ENCODE measurements at places on chromosomes 5 and 9.

DNA sequence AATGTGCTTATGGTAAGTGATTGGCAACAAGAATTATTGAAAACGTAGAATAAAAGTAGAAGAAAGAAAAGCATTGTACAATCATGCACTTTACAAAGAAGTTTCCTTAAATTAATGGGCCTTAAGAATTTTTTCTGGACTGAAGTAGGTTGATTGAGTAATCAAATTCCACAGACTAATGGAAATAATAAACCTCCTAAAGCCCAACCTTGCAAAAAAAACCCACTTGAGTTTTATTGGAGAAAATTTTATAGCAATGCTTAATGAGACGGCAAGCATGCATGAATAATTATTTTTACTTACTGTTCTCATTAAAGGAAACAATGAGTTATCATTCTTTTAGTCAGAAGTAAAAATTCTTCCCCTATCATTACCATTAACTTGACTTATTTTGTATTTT is 676.1 kb upstream of the C9orf72 start:
- no peak for DNase-seq

DNA sequence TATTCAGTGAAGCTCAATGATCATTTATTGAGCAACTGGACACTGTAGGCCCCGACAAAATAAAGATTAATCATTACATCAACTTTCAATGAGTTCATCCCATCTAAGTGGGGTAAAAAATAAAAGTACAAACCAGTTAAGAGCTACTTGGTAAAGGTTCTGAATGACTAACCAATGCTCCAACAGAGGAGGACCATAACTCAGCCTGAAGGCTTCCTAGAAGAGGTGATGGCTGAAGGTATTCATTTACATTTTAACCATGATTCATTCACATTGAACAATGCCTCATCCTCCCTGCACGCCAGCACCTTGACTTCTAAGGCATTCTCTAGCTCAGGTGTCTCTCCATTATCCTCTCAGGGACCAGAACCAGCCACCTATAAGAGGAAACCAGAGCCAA is 201.4 kb downstream of the ZNF462 start:
- DNase-seq, result no peak

DNA sequence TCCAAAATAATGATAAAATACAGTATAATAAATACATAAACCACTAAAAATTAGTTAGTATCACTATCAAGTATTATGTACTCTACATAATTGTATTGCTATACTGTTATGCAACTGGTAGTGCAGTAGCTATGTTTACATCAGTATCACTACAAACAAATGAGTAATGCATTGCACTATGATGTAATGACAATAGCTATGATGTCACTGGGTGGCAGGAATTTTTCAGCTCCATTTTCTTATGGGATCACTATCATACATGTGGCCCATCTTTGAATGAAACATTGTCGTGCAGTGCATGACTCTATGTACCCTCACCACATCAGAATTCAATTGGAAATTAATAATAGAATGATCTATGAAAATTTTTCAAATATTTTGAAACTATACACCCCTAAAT is 201.3 kb downstream of the MPDZ start:
- DNase-seq, result no peak

- no peak for DNase-seq
Measured at GRCh38 chr5:60690326-60690725, 9.6 kb downstream of the DEPDC1B start.

DNA sequence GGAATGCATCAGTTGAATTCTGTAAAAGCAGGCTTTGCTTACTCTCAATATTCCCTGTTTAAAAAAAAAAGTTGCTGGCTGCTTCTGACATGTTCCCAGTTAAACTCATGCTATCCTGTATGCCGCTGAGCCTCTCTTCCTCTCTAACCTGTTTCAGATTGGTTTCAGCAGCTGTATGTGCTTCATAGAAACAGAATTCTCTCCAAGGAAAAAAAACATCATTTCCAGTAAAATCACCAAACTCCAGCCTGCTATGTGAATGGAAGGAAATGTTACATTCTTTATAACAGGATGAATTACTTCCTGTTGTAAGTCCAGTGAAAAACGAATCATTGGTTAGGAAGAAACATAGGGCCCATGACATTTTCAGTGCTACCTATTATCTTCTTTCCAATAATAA is 25.7 kb upstream of the KCNV2 start:
- no peak for DNase-seq

DNA sequence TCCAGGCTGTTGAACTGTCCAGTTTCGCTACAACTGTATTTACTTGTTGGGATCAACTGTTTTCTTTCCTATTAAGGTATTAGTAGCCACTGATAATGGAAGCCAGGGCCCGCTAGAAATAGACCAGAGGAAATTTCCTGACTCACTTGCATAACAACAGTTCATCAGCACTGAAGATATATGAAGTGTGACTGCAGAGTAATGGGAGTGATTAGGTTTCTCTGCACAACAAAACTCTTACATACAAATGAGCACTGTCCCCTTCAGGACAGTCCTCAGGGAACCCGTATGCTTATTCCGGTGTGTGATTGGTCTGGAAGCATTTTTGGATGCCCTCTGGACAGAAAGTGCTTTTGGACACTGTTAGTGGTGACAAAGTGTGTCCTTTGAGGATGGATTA is 55.3 kb downstream of the LIX1 start:
- no peak for DNase-seq

DNA sequence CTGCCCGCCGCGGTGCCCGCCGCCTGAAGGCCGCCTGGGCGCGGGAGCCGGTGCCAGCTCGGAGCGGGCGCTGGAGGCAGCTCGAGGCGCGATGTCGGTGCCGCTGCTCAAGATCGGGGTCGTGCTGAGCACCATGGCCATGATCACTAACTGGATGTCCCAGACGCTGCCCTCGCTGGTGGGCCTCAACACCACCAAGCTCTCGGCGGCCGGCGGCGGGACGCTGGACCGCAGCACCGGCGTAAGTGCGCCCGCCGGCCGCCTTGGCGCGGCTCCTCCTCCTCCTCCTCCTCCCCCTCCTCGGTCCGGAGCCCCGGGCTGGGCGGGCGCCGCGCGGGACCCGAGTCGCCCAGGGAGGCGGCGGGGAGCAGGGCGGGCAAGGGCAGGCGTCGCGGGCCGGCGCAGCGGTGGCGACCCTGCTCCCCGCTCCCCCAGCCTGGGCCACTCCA is 455 bp downstream of the OLFM1 start:
- DNase-seq, result no peak

DNA sequence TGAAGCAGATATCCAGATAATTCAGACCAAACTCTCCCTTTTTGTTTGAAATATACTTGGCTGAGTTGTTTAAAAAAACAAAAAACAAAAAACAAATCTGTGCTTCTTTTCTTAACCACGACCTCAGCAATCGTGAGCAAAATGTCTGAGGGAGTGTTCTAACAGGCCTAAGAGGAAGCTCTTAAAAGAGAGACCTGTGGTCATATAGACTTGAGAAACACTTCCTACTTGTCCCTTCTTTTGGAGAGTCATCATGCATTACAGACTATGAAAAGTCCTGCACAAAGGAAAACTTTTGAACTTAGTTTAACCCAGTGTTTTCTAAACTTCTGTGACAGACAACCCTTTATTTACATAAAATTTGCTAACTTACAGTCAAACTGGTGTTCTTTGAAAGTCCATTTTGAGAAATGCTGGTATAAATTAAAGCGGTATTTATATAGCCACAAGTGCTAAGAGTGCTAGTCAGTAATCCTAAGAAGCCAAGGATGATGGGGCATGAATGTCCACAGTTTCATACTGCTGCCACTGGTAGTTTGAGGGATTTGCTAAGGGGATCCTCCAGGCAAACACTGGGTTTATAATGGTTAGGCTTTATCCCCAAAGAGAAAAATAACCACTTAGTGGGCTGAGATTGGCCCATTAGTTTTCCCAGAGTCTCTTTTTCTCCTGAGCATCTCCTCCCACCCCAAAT is 199.8 kb downstream of the LRRC70 start:
- no peak for DNase-seq

DNA sequence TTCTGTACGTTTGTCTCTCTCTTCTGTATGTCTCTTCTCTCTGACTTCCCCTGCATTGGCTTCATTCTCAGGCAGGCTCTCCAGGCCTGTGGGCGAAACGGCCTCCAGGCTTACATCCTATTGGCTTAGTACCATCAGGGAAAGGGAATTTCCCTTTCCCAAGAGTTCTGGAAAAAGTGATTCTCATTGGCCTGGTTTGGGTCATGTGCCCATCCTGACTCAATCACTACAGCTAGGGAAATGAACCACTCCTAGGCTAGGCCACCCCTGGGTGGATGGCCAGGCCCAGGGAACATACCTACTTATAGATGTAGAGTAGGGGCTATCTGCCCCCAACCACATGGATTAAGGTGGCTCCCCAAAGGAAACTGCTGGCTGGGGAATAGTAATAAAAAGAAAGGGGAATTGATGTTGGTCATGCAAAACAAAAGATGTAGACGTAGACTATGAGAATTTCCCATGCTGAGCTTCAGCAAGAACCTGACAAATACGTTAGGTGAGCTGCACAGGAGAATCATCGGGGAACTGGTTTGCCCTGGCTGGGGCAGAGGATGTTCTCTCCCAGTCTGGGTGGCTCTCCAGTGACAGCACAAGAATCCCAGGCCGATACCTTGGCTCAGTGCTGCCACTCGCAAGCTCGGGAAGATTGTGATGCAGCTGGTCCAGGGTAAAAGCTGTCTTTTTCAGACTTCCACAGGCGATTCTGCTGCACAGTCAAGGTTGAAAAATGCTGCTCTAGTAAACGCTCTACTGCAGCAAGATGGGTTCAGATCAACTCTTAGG is 3.7 kb upstream of the EGR1 start:
- no peak for DNase-seq

DNA sequence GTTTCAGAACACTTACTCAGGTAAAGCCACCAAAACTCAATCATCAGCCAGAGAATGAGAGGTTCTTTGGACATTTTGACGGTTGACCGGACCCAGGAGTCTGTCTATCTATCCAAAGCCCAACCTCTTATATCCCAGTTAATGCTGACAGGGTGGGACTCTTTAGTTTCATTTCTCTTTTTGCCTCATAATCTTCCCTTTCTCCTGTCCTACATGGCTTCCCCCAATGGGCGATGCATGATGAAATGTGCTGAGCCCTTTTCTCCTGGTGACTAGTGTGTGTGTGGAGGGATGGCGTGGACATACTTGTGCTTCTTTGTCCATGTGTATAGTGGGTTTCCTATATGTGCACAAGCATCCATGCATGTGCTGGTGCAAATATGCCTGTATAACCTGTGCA is at the start of gene TIMD4:
Gene TIMD4, minus strand, starts transcription at position 102 of the 400 bp plus-strand sequence. Its CDS starts 28 bp downstream, at position 74.
- no peak for DNase-seq

DNA sequence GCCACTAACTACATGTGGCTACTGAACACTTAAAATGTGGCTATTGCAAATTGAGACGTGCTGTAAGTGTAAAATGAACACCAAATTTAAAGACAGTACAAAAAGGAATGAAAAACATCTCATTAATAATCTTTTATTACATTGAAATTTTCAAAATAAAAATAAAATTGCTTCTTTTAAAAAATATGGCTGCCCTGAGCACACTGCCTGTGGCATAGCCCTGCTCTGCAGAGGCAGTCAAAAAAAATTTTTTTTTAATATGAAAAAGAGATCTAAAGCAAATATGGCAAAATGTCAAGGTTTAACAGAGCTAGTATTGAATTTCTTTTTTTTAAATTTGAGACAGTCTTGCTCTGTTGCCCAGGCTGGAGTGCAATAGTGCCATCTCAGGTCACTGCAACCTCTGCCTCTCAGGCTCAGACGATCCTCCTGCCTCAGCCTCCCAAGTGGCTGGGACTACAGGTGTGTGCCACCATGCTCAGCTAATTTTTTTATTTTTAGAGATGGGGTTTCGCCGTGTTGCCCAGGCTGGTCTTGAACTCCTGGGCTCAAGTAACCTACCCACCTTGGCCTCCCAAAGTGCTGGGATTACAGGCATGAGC is 25.6 kb downstream of the CARNMT1 start:
- no peak for DNase-seq

GRCh38 chr9:130854092-130854491 is 19.0 kb downstream of the ABL1 start:
- no peak for DNase-seq

DNA sequence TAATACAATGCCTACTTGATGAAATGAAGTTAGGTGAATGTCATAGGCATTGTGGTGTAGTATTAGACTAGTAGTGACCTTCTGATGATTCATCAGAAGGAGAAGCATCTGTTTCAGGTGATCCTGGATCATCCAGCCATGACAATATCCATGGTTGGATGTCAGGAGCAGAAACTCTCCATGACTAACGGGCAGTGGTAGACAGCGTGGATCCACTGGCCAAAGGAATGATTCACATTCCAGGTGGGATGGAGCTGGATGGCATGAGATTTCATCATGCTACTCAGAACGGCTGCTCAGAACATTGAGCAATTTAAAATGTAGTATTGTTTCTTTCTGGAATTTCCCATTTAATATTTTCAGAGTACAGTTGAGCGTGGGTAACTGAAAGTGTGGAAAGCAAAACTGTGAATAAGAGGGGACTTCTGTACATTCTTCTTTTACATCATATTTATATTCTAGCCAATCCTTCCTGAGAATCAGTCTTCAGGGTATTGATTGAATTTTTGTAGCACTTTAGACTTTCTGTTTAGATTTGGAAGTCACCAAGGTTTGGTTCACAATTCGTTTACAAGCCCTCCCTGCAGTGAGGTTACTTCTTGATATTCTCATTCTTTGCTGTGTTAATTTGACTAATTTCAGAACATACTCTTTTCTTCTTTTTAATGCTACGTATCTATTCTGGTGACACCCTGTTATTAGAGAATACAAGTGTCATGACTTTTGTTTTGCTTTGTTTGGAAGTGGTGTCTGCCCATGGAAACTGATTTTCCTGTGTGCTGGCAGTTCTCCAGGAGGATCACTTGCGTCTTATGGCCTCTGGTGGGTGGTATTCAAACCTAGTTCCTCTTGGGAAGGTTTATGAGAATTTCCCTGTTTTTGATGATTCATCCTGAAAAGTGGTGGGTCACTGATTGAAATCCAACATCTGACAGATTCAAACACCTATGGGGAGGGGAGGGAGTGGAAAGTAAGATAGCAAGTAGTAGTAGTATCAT is 12.2 kb upstream of the CLINT1 start:
- DNase-seq, result no peak

GRCh38 chr5:68374796-68375518 is 159.4 kb downstream of the PIK3R1 start:
- no peak for DNase-seq

DNA sequence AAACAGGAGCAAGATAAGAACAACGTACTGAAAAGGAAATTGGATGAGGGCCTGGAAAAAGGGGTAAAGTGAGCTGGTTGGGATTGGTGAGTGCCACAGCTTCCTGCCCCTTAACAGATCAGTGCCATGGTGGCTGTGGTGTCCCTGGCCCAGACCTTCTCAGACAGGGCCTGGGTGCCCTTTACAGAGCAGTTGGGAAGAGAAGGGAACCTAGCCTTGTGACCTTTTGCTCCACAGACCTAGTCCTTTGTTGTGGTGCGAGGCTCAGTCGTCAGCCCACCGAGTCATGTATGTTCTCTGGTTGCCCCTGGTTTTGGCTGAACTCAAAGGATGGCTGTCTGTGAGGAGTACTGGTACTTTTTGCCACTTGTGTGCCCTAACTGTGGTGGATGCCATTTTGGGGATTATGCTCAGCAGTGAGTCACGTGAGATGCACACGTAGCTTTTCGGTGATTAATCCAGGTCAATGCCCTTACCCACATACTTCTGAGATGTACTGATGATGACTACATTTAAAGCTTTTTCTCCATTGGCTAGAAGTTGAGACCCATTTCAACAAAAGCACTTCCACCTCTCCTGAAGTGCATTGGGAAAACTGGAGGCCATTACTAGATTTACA is 48.4 kb downstream of the EXOSC2 start:
- no peak for DNase-seq

GRCh38 chr9:5596173-5596572 is 32.7 kb upstream of the RIC1 start:
- DNase-seq, result no peak
